SIG-M5 (cell line): ENCODE measurements at places on chromosomes 4 and X.

DNA sequence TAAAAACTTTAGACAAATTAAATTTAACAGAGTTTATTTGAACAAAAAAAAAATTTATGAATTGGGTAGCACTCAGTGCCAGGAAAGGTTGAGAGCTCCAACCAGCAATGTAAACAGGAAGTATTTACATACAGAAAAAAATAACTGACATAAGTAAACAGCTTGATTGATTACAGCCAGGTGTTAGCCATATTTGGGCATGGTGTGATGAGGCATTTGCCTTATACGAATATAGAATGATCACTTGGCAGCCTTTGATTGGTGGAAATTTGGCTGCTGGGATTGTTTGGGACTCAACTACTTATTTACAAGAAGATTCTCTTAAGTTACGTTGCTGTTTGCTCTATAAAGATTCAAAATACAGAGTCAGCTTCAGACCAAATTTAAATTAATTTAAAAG, 172.0 kb downstream of the ADAM29 start:
- no peak for DNase-seq

DNA sequence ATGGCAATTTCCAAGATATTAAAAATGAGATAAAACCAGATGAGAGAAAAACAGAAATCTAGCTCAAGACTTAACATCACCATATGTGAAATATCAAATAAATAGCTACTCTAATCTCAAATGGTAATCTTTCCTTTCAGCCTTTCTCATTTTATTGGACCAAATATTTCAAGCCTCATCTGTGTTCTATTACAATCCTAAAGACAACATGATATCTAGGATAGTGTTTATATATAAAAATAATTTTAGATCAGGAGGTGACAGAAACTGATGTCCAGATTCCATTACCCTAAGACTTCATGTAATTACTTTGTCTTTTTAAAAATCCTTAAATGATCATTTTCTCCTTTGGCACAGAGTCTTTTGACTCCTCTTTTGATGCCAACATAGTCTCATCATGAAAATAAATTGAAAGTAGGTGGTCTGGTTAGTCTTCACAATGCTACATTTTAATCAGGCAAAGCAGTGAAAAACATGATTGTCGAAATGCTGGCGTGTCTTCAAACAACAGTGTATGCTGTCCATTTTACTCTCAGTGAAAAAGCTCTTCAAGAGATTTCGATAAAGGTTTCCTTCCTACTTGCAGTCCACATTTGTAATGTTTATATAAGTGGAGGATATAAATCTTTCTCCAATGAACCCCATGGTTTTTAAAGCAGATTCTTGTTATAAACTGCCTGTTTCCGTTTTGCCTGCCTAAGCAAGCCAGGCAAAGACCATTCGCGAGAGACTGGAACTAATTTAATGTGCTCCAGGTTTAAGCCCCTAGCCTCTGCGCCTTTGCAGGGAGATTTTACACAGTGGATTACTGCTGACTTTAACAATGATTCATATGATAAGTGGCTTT, 169.8 kb downstream of the SCFD2 start:
- no peak for DNase-seq

GRCh38 chrX:120570011-120570600, 9.3 kb upstream of the CUL4B start:
- no peak for DNase-seq

DNA sequence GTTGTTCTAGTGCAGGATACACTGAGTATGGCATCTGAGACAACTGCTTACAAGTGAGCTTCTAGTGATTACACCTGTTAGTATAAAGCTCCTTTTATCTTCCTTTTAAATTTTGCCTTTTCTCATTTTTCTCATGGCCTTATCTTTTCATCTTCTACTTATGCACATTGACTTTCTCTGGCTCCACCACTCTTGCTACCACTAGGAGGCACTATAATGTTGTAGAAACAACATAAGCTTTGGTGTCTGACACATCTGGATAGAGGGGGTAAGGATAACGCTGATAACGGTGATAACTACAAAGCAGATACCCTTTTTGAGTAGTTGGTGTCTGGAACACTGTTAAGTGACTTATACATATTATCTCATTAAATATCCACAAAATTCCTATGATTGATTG, 187.4 kb upstream of the TEX13C start:
- peak; percentile 0 for DNase-seq

GRCh38 chrX:149916745-149917392, 12.5 kb upstream of the HSFX4 start:
- no peak for DNase-seq

DNA sequence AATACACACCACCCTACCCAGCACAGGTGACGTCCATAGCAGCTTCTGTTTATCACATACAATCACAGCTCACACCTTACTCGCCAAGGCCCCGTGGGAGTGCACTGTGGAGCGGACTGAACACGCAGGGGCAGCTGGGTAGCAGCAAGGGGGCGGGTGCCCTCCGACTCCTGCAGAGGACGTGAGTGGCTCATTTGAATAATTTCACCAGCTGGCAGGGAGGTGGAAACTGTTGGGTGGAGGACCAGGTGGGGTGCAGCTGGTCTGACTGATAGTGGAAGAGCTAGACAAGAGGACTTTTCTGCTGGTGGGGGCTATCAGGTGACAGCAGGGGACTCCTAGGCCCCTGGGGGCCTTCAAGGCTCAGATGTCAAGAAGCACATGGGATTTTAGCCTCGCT, 16.3 kb downstream of the MAN2B2 start:
- DNase-seq, result no peak

DNA sequence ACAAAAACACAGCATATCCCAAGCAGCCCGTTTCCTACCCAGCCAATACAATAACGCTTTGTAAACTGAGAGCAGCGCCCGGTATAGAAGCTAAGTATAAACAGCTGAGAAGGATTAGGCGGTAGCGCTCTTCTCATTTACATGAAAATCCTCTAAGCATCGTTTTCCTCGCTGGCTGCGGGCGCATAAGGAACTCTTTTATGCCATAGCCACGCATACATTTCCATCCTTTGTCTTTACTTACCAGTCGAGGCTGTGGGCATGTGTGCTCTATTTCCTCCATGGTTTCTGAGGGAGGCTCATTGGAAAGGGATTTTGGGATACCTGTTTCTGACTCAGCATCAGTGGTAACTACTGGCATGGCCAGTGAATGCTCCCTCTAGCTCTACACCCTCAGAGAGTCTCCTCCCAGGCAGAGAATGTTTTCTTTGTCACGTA, 383 bp downstream of the PCYT1B start:
- no peak for DNase-seq

- no peak for DNase-seq
These were observed 80.6 kb downstream of the TMEM156 start for GRCh38 chr4:38951598-38951997.

DNA sequence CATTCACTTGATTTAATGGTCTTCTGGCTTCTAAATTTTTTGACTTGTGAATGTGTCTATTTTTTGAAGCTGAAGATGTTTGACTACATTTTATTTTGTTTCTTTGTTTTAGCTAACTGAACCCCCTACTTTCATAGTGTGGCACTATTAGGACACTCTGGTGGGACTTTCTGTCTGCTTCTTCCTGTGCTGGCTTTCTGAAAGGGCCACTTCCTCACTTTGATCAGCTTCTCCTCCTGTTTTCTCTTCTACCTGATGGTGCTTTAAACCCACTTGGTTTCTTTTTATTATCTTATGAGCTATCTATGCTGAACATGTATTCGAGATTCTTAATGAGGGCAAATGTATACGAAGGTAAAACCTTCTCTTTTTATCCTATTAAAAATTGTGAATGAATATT, 186.1 kb upstream of the CASK start:
- DNase-seq, result no peak

- DNase-seq, result no peak
These were observed 13.7 kb upstream of the PIGA start for GRCh38 chrX:15349046-15349445.

DNA sequence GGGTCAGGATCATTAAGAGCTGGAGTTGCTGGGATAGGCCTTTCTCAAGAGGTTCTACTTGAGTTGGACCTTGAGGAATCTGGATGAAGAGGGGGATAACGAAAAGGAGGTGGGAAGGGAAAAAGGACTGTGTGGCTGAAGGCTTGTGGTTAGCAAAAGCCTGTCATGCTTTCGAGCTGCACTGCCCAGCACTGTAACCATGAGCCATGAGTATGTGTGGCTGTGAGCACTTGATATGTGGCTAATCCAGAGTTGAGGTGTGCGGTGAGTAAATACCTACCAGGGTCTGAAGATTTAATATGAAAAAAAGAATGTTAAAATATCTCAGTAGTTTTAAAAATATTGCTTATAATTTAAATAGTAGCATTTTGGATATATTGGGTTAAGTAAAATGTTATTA, 11.4 kb downstream of the TMEM165 start:
- no peak for DNase-seq

DNA sequence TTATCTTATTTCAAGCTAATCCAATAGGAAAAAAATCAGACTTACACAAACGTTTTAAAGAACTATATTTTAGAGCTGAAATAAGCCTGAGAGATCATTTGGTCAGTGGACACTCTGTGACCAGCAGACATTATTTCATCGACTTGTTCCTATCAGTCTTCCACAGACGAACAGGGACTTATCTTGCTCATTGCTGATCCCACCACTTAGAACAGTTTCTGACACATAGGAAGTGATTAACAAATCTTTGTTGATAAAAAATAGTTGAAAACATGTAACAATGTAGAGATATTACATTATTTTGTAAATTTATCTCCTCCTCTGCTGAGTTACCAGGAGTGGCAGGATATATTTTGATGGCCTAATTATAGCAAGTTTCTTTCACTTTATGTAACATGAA, 65.8 kb downstream of the TAPT1 start:
- no peak for DNase-seq

- no peak for DNase-seq
These were observed 73.4 kb upstream of the EDNRA start for GRCh38 chr4:147407261-147408045.

- DNase-seq, result no peak
These were observed at the start of gene SETD7 for GRCh38 chr4:139556071-139556723. TSS of gene SETD7 (minus strand) at chr4:139556219. CDS start at chr4:139556137, 82 bp downstream.

- DNase-seq, result no peak
These were observed 1004.0 kb downstream of the ADGRL3 start for GRCh38 chr4:62204136-62204535.

DNA sequence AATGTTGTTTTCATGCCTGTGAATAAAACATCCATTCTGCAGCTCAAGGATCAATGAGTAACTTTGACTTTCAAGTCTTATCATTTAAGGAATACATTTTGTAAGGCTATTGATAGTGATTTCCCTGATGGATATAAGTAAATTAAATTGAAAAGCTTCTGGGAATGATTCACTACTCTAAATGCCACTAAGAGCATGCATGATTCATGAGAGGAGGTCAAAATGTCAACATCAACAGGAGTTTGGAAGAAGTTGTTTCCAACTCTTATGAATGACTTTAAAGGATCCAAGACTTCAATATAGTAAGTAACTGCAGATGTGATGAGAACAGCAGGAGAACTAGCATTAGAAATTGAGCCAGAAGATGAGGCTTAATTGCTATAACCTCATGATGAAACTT, 1487.3 kb downstream of the PCDH7 start:
- no peak for DNase-seq

DNA sequence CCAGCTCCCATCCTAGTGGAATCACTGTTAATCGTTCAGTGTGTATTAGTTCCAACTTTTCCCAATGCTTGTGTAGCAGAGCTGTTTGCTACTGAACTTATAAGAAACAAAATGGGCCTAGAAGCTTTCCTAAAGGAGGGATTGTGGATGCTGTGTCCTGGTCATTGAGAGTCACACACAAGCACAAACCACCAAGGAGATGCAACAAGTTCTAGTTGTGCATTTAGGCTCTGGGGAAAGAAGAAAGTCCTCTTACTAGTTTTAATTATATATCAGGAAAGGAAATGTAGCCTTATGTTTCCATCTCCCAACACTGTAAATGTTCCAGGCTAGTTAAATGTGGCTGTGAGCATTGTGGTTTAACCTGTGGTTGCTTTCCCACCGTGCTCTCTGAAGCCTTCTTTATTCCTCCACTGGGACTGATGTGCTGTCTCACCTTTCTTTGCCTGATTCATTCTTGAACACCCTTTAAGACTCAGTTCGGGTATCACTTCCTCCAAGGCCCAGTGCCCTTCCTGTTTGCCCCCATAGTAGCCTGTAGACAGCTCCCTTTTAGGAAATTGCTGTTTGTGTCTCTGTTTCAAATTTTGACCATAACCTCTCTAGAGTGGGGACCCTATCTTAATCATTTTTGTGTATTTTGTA, 34.3 kb downstream of the ATP10D start:
- no peak for DNase-seq

DNA sequence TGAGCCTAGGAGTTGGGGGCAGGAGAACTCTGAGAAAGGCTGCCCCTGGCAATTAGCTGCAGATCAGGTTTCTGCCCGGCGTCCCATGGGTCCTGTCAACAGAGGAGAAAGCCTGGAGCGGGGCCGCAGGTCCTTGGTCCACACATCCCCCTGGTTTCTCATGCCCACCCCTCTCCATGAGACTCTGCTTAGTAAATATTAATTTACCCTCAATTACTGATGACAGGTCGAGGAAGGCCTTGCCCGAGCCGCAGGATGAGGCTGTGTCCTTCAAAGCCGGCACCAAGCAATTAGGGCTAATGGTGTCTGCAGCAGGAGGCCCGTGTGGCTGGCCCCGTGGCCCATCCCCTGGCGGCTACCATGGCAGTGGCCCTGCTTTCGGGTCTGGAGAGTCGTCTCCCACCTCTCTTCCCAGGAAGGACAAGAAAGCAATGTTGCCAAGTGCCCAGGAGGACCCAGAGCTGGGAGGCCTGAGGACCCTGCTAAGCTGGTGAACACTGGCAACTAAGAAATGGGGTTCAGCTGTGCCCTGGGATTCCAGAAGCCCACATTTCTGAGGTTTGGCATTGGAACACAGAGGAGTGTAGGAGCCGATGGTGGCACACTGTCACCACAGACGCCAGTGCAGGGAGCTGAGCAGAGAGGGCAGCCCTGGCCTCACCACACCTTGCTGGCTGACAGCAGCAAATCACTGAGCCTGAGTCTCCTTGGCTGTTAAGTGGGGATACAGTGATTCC, 114.6 kb downstream of the CPZ start:
- no peak for DNase-seq

DNA sequence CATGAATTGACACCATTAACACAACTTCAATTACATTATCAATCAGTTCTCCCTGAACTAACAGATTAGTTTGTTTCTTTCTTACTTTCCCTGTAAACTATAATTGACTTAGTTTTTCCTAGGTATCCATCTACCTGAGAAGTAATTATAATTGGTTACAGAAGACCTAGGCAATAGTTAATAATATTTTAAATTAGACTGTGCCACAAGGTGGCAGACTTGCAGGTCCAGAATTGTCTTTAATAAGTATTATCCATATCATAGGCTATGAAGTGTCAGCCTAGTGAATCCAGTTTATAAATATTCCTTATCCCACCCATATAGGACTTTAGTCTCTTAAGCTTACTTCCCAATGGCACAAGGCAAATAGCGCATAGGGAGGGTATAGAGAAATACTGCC, 48.9 kb upstream of the FAM47B start:
- DNase-seq, result no peak

DNA sequence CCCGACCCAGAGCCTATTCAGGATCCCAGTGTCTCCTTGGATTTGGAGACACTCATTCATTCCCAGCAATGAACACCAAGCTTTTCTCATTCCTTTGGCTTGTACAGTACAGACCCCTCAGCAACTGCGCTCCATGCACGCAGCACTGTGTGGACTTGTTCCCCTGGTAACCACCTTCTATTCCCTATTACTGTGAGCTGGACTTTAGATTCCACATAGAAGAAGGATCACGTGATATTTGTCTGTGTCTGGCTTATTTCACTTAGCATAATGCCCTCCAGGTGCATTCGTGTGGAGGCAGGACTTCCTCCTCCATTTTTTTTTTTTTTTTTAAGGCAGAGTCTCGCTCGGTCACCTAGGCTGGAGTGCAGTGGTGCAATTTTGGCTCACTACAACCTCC, 106.4 kb downstream of the PHKA2 start:
- DNase-seq, result no peak

GRCh38 chrX:39577206-39577984, 520.4 kb downstream of the BCOR start:
- no peak for DNase-seq
